Midbrain (tissue), 1 donor: ENCODE measurements at places on chromosomes 12 and 14.

DNA sequence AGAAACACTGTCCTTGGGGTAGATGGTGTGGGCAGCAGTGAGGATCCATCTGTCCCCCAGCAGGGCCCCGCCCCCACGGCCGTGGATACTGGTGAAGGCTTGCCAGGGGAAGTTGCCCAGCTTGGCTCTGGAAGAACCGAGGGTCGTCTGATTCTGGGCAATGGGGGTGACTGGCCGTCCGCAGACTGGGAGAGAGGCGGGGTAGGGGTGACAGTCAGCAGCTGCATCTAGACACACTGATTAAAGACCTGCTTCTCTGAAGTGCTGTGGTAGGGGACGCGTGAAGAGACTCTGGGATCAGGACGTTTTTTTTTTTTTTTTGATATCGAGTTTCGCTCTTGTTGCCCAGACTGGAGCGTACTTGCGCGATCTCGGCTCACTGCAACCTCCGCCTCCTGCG is 4.7 kb upstream of the C1R start:
- no peak for DNase-seq

DNA sequence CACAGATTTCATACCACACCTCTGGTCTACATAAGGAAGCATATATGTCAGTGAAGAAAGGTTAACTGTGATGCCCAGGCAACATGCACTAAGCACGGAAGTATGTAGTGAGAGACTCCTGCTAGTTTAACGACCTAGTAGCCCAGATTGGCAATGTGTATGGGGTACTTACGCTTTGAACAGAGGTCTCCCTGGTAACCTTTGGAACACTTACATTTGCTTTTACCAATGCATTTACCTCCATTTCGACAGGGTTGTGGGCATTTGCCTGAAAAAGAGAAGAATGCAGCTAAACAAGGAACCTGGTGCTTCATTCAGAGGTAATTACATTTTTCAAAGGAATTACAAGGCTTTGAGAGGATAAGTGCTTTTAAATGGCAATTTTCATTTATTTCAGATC is 65.2 kb downstream of the WIF1 start:
- no peak for DNase-seq

GRCh38 chr12:1360441-1361210 is 233.8 kb downstream of the FBXL14 start:
- no peak for DNase-seq

DNA sequence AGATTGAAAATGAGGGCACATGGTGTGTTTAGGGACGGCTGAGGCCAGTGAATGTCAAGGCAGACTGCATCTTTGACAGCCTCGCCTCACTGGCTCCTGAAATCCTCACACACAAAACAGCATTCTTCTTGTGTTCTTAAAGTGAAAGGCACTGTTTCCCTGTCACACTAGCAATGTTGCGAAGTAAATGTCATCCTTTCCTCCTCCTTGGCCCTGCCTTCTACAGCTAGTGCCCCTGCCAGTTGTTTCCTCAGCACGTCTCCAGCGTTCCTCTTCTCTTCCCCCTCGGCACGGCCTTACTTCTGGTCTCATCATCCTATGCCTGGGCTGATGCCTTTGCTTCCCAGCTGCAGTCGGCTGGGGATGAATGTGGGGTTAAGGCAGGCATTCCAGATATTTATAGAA is 129.4 kb upstream of the DNM1L start:
- DNase-seq, result peak; percentile 56

DNA sequence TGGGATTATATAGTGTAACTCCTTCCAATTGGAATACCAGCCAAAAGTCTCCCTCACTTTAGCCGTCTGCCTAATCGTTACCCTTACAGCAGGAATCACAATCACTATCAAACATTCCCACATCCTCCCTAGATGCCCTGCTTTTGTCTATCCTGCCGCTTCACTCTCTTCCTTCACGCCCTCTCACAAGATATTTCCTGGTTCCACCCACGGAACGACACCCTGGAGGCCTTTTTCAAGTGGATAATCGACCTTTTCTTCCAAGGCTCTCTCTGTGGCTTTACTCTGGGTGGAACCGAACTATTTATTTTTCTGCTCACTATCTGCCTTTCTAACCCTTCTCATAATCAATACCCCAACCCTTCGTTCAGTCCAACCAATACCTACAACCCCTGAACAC is 58.9 kb downstream of the MOK start:
- no peak for DNase-seq

DNA sequence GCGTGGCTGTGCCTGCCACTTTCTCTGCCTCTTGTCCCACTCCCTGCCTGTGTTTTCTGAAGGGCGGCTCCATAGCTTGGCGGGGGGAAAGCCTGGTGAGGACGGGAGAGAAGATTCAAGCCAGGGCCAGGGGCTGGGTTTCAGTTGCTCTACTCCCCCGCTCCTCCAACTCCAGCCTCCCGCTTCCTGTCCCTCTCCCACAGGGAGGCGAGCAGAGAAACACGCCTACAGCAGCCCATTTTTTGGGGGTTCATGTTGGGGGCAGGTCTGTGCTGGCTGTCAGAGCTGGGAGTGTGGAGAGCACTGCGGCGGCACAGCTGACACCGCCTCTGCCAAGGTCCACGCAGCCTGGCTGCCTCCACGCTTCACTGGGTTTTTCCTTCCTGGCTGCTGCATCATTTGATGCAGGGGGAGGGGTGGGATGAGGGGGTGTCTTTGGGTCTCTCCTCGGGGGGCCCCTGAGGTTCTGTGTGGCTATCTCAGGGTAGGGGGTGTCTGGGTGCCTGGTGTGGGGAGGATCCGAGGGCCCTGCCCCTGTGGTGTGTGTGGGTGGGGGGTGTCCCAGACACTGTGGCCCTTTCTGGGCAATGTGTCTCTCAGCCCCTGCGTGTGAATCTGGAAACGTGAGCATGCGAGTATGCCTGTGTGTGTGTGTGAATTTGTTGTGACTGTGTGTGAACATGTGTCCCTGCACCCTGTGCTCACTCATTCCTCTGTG is 10.7 kb upstream of the KRT80 start:
- no peak for DNase-seq

GRCh38 chr12:119239040-119239439 is 60.3 kb downstream of the HSPB8 start:
- no peak for DNase-seq

DNA sequence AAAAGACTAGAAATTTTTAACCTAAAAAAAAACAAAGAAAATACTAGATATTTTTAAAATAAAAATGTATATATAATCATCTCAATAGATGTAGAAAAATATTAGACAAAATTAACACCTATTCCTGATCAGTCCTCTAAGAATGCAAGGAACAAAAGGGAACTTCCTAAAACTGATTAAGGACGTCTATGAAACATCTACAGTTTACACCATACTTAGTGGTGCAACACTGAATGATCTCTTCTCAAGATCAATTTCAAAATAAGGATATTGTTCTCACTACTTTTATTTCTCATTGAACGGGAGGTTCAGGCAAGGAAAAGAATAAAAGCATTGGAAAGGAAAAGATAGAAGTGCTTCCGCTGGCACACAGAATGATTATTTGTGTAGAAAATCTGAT is 16.0 kb downstream of the OLR1 start:
- DNase-seq, result no peak

DNA sequence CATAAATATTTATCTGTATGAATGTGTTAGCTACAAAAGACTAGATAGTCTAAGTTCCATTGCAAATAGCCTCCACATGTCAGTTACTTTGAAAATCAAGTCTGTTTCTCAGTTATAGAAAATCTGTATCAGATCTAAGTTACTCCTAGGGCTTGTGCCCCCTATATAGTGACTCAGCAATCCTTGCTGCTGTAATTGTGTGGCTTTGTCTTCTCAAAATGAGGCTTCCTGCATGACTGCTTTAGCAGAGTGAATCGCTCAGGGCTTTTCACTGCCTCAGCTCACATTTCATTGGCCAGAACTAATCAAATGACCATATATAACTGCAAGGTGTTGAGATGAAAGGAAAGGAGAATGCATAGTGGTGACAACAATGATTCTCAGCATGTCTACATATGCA is 552.2 kb upstream of the STXBP6 start:
- no peak for DNase-seq

GRCh38 chr14:72518809-72519377 is 375.0 kb downstream of the DPF3 start:
- DNase-seq, result no peak

- peak; percentile 36 for DNase-seq
Observed at GRCh38 chr12:74365178-74365964, 172.3 kb upstream of the ATXN7L3B start.

- no peak for DNase-seq
Observed at GRCh38 chr12:27981874-27982273, 9.3 kb upstream of the PTHLH start.

DNA sequence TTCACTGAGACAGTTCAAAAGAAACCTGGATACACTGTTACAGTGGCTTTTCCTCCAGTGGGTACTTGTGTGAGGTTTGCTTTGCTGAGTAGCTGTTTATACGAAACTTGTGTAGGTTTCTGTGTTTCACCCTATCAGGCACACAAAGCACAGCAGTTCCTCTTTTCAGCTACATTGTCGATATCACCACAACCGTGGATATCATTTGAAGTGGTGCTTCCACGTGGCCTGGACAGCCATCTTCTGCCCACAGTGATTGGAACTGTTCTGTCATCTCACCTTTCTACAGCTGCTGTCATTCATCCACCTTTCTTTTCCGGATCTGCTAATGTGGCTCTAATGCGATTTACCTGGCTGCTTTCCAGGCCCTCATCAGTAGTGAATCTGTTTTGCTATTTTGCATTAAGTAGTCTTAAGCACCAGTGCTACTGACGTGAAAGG is 368.8 kb downstream of the SYT1 start:
- DNase-seq, result no peak

GRCh38 chr12:12503384-12504078 is 59.1 kb downstream of the DUSP16 start:
- DNase-seq, result no peak

DNA sequence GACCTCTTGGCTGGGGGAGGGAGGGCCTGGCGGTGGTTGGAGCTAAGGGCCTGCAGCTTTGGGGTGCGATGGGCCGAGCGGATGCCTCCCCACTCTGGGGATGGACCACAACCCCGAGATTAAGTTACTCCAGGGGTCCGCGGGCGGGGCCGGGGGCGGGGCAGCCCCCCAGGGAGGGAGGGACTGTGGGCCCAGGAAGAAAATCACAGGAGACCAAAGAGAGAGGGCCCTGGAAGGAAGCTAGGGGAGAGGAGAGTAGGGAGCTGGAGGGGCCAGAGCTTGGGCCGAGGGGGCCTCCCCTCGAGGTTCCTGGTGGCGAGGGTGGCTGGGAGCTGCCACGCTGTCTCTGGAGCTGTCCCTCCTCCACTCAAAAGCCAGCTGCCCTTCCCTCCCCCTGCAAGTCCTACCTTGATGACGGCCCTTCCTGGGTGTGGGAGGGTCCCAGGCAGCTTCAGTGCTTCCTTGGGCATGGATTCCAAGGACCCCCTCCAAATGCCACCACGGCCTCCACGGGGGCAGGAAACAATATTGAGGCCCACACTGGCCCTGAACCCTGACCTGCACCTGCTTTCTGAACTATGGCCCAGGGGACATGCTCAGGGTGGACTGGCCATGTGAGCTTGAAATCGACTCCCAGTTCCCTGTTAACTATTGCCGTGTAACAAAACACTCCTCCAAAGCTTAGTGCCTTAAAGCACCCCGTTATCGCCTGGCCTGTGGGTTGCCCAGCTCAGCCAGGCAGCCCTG is 610 bp upstream of the NUDT14 start:
- DNase-seq, result no peak
